ENCODE measurements at places on chromosomes 2 and 18.
A peak's percentile ranks its signal among the peaks of the same experiment; 100 is the strongest.

DNA sequence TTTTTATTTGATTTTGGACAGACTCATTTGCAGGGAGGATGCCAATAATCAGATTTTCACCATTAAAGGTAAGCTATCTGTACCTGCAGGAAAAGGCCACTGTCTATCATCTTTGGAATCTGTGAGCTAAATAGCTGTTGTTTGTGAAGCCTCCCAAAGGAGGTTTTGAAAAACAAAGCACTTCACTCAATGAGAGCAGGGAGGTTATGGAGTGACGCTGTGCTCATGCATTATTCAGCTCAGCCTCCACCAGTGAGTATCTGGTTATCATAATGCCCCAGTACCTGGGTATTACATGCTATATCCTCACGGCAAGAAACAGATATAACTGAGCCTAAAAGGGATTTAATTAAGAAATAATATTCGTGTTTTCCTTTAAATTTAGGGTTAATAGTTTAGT, 189.6 kb upstream of the PIK3C3 start:
- DNase-seq: no peak

DNA sequence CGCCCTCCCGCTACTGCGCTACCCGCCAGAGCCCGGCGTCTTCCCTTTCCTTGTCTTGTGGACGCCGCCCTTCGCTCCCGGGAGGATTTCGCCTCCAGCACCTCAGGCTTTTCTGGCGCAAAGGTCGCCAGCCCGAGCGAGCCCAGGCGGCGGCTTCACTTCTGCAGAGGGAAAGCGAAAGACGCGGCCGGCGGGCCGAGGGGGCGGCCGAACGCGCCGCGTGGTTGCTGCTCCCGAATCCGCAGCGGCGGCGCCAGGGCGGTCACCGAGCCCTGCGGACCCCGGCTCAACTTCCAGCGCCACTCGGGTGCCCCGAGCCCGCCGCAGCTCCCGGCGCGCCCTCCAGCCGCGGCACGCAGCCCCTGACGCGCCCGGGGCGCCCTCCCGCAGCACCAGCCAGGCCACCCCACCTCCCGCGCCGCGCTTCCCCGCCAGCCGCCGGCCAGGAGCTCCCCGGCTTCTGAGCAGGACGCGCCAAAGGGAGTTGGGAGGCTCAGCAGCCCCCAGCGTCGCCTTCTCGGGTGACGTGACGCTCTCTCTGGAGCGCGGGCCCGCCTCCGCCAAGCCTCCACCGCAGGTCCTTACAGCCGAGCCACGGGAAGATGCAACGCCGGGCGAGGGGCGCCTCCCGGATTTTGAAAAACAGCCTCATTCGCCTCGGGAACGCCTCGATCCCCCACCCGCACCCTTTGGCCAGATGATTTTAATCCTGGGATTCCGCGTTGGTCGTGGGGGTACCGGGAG, 84.9 kb upstream of the EPB41L3 start:
- DNase-seq: peak; percentile 19

GRCh38 chr18:57057890-57058289, 89.0 kb upstream of the BOD1L2 start:
- no peak for DNase-seq

- DNase-seq: no peak
Measured at GRCh38 chr2:158305501-158305900, 151.1 kb downstream of the CCDC148 start.

DNA sequence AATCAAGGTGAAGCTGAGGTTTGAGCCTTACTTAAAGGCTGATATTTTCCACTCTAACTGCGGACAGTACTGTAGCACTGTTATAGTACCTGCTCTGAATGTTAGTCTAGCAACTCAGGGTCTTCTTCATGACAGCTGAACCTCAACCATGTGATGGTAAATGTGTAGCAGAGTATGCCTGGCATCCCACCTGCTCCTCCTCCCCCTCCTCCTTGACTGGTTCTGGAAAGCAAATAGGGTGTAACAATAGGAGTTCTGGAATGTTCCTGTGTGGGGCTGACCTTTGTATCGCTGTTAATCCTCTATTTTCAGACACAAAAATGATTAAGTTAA, 447 bp upstream of the CCL20 start:
- DNase-seq: no peak
